ENCODE measurements at places on chromosomes 6 and 20.
A peak's percentile ranks its signal among the peaks of the same experiment; 100 is the strongest.

GRCh38 chr6:85431271-85431670 is 18.6 kb upstream of the NT5E start:
- no peak for DNase-seq

DNA sequence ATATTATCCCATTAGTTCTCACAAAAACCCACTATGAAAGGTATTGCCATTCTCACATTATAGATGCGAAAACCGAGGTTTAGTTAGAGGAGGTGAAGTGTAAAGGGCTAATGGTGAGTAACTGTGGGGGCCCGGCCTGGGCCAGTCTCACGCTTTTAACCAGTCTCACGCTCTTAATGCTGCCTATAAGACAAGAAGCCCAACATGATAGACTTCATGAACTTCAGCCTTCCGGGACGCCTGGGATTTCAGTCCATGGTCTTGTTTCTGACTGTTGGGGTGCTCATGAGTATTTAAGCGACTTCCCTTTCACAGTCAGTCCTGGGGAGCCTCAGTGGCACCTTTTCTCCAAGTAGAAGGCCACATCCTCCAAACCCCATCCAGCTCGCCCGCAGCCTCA is 31.7 kb downstream of the AGPAT4 start:
- no peak for DNase-seq

GRCh38 chr20:55919319-55919718 is 86.0 kb downstream of the CBLN4 start:
- no peak for DNase-seq

DNA sequence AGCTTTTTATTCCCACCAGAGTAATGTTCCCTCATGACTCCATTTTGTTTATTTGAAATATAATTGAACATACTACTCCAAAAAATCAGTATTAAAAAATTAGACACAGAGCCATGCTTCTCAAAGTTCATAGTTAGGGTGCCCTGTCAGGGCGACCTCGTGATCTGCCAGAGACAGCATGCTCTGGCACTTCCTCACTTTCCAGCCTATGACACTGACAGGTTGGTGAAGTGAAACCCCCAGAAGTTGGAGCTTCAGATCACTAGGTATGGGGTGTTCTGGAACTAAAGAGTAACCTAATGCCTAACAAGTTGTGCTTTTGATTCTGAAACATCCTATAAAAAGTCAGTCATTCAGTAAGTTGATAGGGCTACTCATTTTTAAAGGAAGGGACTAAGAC is 93.0 kb downstream of the TBC1D7 start:
- DNase-seq: no peak

DNA sequence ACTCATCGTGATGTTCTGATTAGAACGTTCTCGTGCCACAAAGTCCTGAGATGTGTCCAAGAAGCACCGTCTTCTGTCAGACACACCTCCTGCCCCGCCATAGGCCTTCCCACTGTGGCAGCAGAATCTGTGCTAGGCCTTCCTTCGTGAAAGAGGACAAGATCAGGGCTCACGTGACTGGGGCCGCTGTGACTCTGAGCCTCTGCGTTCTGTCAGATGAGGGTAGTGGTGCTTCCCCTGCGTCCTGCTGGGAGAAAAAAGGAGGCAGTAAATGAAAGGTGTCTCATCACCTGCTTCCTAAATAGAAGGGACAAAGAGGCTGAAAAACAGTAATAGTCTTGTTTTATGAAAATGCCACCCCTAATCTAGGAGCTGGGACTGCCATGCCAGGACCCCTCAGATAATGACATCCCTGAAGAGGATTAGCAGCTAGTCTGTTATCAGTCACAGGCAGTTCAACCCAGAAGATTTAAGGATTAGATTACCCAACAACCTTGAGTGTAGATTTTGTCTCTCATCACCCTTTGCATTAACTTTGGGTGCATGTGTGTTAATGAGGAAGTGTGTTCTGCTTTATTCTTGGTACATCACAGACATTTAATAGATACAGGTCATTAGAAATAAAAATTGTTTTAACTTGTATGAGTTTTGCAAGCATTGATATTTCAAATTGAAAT is 4.1 kb downstream of the DNAJC5 start:
- no peak for DNase-seq

- peak; percentile 39 for DNase-seq
Measured at GRCh38 chr6:108942556-108943492, 94.6 kb downstream of the ARMC2 start.

DNA sequence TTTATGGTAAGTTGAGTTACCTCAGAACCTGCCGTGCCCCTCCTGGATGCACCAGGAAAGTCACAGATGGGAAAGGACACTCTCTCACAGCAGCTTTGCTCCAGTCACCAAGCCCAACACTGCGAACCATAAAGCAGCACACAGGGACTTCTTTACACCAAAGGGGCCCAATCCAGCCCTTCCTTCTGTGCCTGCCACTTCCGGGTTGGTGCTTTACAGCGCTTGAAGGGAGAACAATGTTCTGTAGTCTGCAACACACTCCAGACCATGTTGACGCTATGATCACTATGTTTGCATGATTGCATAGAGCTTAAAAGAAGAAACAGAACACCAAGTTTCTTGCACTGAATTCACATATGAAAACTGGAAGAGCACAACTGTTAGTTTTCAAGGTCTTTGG is 57.1 kb downstream of the SERAC1 start:
- no peak for DNase-seq

GRCh38 chr20:62376112-62377063 is 9.3 kb upstream of the LAMA5 start:
- DNase-seq: no peak

DNA sequence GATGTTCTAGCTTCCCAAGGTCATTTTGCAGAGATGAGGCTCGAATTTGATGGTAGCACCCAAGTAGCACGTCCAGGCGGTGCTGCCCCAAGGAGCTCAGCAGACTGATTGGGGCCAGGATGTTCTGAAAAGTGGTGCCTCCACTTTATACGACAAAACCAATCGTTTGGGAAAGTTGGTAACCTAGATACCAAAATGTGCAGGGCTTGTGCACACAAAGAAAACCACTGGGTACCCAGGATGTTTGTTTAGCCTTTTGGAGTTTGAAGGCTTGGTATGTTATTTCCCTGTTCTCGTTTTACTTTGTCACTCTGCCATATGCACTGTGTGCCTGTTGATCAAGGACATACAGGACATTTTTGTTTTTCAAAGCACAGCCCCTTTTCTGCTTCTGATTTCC is 40.7 kb upstream of the PBOV1 start:
- DNase-seq: no peak

DNA sequence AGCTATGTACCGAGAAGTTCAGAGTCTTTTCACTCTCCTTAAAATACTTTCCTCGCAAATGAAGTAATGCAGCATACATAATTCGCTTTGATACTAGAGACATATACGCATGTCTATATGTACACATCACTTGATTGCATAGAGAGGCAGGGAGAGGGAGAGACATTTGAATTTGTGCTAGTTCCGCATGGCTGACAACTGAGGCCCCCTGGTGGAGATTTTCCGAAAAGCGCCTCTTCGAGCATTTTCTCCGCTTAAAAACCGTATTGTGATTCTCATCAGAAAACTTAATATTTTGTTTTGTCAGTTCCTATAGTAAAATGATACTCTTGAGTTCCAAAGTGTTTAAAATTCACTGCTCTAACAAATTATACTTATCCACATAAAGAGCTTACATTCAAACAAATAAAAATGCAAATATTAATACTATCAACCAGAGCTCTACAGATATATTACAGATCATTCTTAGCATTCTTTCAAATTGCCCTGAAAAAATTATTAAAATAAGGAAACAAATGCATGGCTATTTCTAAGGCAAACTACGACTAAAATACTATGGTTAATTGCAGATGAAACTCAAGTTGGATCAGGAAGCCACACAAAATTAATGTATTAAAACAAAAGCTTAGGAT is 637 bp downstream of the MYLK4 start:
- DNase-seq: peak; percentile 41

- no peak for DNase-seq
Measured at GRCh38 chr6:9292975-9293374, 857.6 kb upstream of the SLC35B3 start.

GRCh38 chr6:26021350-26022131 is 58.9 kb downstream of the TRIM38 start:
- DNase-seq: peak; percentile 72
